ENCODE measurements at places on chromosomes 2 and 18.

DNA sequence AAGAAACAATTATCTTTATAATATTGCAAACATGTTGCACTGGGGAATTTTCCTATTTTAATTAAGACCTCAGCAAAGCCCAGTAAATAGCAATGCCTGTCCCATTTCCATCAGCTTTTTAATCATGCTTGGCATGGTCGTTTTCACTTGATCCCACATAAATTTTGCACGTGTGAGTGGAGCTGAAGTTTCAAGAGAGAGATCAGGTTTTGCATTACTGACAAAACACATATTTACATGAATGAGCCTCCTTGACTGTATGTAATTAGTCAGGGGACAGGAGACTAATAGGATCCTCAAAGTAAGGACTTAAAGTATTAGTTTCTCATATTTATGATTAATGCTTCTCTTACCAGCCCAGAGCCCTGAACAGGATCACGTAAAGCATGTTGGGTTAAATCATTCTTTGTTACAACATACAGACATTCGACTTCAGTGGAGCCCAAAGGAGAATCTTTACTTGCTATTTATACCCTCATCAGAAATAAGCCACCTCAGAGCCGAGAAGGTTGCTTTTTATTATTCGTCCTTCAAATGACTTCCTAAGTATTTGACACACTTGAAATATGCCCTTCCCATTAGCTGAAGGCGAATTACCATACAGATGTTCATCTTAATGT lies 711.3 kb downstream of the GALR1 start:
- DNase-seq, result no peak

GRCh38 chr18:14577971-14578370 lies 34.6 kb upstream of the POTEC start:
- no peak for DNase-seq

GRCh38 chr18:21146016-21146415 lies 34.4 kb upstream of the ROCK1 start:
- no peak for DNase-seq

GRCh38 chr18:39299152-39299551 lies 1733.6 kb upstream of the CELF4 start:
- DNase-seq, result no peak

- DNase-seq, result no peak
Observed at GRCh38 chr2:187475499-187476248, 27.6 kb upstream of the CALCRL start.

- no peak for DNase-seq
Observed at GRCh38 chr2:144152817-144153271, 367.1 kb downstream of the ZEB2 start.

GRCh38 chr2:156021146-156022040 lies 311.1 kb downstream of the NR4A2 start:
- DNase-seq, result no peak

- DNase-seq, result no peak
Observed at GRCh38 chr2:236656166-236656565, 86.5 kb downstream of the ACKR3 start.

DNA sequence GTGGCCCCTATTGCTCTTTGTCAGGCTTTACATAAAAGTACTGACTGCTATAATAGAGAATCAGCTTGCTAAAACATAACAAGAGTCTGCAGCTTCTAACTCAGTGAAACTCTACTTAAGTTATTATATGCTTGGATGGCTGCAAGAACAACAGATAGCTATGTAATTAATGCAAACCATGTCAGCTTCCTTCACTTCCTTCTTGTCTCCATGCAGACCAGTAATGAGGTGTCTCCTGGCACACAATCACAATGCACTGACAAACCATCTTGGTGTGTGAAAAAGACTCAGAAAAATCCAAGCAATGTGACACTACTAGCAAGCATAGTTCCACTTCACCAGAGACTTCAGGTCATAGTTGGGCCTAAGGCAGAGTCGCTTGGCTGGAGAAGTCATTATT lies 2068.9 kb upstream of the PIK3C3 start:
- no peak for DNase-seq

DNA sequence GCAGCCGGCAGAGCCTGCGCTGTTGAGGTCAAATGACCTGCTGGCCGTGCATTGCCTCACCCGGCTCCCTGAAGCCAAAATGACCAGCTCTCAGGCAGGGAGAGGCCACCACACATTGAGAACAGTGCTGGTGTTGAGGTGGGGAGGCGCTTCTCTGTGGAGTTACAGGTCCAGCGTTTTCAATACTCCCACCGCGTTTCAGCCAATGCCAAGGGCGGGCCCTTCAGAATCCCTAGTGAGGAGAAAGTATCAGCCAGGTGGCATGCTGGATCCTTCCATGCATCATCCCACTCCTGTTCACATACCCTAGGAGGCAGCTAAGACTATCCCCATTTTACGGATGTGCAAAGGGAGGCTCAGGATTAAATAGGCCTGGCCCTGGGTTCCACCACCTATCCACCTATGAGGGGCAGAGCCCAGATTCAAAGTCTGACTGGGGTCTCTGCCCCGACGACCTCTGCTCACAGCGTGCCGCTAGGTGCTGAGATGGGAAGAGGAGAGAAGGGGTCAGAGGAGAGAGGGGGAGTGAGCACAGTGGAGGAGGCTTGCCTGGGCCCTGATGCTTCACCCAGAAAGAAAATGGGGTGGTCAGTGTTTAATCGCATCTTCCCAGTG lies 137.6 kb upstream of the ID2 start:
- no peak for DNase-seq

DNA sequence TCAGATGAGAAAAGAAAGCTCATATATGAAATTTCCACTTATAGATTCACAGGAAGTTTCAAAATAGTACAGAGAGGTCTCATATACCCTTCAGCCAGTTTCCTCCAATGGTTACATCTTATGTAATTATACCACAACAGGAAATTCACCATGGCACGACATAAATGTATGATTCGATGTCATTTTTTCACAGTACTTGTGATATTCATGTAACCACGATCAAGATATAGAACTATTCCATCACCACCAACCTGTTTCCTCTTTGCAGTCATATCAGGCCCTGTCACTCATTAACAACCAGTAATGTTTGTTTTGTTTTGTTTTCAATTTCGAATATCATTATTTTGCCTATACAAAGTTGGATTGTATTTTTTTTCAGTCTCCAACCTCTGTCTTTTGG lies 314.3 kb upstream of the POU3F3 start:
- no peak for DNase-seq
